ENCODE measurements at places on chromosomes 5 and 9.

DNA sequence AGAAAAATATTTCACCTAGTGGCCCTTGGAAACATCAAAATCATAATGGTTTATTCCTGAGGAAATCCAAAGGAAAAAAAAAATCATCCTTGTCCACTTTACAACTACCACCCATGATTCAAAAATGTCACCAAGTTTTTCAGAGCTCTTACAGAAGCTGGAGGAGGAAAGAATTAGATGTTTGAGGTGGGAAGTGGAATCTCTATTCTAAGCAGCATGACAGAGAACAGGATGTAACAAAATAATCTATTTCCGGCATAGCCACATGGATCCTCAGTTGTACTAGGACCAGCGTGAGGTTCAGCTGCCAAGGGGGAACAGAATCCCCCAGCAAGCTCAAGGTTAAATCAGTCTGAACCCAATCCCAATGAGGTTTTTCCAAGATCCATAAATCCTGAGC is 40.2 kb downstream of the FBXW11 start:
- no peak for DNase-seq

DNA sequence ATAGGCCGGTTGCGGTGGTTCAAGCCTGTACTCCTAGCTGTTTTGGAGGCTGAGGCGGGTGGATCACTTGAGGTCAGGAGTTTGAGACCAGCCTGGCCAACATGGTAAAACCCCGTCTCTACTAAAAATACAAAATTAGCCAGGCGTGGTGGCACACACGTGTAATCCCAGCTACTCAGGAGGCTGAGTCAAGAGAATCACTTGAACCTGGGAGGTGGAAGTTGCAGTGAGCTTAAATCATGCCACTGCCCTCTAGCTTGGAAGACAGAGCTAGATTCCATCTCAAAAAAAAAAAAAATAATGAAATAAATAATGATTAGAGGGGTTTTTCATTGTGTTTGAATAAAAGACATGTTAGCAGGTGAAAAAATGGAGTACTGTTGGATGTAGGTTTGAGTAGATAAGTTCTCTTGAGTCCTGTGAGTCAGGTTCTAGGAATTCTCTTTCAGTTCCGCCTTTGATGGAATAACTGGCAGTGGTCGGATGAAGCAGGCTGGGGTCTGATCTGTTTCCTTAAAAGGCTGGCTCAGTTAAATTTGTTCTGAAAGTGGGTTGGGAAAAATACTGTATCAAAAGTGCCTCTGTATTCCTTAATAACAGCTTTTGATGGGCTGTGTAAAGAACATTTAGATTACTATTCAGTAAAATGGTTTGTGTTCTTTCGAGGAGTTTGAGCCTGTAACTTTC is 73.2 kb downstream of the AOPEP start:
- no peak for DNase-seq

DNA sequence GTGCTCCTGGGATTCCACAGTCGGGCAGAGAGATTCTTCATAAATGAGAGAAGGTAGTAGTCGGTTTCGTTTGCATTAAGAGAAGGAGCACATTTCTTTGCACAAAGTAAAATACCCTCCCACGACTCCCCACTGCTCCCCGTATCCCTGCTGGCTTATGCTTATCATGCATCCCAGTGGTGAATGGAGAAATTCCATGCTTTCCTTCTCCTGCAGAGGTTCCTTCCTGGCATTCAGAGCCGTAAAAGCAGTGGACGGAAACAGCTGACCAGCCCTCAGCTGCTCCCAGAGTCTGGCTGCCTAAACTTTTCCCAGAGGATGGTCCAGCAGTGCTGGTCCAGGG is 93.1 kb downstream of the C9orf152 start:
- DNase-seq, result peak; percentile 38

- DNase-seq, result no peak
These were observed 66.8 kb downstream of the FCHO2 start for GRCh38 chr5:73022471-73023169.

GRCh38 chr5:141908796-141909195 is 14.9 kb upstream of the DELE1 start:
- no peak for DNase-seq

DNA sequence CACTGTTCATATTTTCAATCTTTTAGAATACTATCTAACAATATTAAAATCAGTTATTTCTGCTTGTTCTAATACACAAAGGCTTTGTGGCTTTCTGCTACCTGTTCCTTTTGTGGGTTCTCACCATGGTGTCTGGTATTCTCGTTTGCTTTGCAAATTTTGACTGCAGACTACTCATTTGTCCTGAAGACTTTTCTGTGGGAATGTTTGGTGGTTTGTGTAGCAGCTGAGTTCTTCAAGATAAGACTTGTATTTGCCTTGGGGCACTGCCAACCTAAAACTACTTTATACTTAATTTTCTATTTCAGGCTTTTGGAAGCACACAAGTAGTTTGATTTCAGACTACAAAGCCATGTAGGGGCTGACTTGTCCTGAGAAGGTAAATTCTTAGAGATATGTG is 11.1 kb downstream of the IL33 start:
- DNase-seq, result no peak

DNA sequence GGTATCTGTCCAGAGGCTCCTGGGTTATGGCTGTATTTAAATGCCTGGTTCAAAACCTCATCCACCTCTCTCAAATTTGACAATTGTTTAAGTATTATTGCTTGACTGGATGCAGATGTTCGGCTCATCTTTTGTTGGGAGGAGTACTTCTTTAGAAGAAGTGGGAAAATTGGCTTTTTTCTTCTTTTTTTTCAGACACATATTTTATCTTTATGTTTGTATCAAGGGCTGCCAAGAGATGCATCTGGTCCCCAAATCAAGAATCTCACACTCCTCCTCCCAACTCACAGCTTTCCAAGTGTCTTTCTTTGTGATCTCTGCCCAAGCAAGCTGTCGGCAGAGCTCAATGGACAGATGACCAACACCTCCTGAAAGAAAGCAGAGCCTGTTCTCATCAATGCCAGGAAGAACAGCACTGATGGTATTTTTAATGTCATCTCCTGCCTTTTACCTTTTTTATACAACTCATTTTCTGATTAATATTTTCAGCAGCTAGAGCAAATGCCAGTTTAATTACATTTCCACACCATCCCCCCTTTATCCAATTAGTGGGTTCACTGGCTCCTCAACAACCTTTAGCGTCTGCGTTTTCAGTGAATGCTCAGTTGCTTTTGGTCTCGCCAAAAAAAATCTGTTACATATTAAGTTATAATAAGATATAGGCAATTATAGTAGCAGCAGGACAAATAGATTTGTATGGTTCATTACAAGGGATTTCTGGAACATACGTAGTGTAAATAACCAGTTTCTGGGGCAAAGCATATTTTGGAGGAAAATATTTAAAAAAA is 110.3 kb upstream of the SLIT3 start:
- no peak for DNase-seq

DNA sequence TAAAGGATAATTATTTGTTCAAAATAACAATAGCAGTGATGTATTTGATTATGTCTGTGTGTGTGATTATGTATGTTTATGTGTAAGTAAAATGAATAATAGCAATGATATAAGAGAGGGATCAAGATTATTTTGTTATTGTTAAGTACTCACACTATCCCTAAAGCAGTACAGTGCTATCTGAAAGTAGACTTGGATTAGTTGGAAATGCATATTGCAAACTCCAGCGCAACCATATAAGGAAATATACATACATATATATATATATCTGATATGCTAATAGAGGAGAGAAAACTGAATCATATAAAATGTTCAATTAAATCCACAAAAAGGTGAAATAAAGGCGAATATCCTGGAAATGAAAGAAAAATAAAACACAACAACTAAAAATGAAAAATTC is 268.4 kb downstream of the HINT1 start:
- no peak for DNase-seq

DNA sequence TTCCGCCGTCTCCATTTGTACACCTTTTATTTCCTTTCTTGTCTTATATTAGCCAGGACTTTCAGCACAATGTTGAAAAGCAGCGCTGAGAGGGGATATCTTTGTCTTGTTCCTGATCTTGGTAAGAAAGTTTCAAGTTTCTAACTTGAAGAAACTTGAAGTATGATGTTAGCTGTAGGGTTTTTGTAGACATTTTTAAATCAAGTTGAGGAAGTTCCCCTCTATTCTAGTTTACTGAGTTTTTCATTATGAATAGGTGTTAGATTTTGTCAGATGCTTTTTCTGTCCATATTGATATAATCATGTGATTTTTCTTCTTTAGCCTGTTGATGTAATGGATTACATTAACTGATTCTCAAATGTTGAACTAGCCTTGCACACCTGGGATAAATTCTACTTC is 425.7 kb downstream of the PIK3R1 start:
- no peak for DNase-seq

GRCh38 chr5:119397518-119398380 is 41.9 kb downstream of the TNFAIP8 start:
- DNase-seq, result no peak

GRCh38 chr5:133086366-133086875 is 34.6 kb downstream of the HSPA4 start:
- no peak for DNase-seq

GRCh38 chr9:103789686-103790085 is 304.4 kb upstream of the SMC2 start:
- no peak for DNase-seq

DNA sequence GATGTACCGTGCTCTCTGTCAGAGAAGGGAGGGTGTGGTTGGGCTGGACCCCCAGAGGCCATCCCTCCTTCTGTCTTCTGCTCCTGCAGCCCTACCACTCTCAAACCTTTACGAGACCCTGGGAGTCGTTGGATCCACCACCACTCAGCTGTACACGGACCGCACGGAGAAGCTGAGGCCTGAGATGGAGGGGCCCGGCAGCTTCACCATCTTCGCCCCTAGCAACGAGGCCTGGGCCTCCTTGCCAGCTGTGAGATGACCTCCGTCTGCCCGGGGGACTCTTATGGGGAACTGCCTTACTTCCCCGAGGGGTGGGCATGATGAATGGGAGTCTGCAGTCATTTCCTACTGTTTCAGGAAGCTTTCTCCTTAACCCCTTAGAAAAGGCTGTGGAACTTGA is 17.5 kb downstream of the TGFBI start:
- DNase-seq, result no peak

DNA sequence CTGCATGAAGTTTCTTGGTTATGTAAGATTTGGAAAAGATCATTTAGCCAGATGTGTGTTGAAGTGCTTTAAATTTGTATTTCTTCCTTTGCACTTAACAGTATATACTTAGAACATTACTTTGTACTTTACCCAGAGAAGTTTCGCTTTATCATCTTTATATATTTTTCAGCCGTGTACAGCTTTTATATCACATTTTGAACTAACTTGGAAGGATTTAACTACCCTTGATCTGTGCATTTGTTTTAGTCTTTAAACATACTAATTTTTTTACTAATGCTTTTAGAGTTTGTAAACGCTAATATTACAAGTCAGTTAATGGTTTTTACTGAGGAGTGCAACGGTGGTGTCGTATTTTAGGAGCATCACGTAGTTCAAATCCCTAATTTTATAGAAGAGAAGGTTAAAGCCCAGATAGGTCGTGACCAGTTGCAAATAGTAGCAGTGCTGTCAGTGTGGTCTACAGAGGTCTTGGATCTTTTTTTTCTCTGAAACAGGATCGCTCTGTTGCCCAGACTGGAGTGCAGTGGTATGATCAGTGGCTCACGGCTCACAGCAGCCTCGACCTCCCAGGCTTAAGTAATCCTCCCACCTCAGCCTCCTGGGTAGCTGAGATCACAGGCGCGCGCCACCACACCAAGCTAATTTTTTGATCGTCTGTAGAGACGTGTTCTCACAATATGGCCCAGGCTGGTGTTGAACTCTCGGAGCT is 2.0 kb downstream of the MATR3 start:
- no peak for DNase-seq

DNA sequence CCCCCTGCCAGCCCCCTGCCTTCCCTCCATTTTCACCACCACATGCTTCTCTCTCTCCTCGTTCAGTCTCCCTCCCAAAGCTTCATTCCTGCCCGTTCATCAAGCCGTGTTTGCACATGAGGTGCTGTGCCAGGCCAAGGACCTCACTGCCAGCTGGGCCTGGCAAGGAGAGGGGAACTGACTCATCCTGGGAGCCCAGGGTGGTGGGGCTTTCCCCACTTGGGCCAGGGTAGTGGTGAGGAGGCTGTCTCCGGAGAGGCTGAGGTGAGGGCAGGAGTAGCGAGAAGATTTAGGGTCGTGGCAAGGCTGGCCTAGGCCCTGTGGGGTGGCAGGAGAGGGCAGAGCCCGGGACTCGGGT is 30.4 kb upstream of the NOTCH1 start:
- DNase-seq, result no peak

DNA sequence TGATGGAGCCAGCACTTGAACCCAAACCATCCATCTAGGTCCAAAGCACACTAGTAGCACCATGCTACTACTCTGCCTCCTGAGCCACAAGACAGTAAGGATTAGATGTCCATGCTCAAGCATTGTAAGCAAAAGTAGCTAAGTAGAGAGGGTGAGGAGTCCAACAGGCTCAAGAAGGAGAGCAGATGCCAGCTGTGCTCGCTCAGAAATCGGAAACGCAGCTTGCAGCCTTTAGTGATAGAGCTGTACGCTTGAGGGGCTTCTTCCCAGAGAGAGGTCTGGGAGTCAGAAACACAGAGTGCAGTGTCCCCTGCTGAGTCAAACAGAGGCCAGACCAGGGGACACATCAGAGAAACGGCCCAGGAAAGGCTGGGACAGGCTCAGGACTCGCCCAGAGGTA is 32.7 kb upstream of the GABRP start:
- no peak for DNase-seq

DNA sequence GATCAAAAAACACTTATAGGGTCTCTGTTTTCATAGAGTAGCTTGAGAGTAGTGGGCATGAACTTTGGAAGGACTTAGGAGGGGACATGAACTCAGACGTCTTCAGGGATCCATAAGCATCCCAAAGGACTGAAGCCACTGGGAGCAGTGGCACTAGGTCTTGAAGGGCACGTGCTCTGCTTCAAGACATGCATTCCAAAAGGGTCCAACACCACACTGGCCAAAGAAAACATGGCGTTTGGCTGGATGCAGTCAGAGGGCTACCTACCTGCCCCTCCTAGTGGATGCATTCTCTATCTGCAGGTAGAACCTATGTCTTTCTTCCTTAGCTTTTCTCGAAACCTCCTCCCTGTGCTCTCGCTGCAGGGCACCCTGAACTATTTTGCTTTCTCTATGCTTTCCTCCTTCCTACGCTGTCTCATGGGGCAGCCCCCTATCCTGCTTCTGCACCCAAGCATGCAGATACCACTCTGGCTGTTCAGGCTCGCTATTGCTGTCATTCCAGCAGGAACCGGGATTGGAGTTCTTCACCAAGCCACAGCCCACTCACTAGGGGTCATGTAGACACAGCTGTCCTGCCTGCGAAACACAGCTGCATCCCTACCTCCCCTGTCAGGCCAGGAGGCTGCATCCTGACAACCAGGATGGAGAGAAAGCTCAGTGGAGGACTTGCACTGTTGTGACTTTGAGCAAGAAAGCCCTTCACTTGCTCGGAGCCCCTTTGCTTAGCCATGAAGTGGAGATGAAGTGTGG is 11.9 kb downstream of the FAM240B start:
- DNase-seq, result peak; percentile 70

GRCh38 chr9:90945336-90945735 is 143.7 kb downstream of the SYK start:
- no peak for DNase-seq

GRCh38 chr9:9275601-9276000 is 1337.2 kb downstream of the PTPRD start:
- DNase-seq, result no peak

Data from H7 (cell line).